ENCODE measurements at places on chromosomes 12 and 14.
A peak's percentile ranks its signal among the peaks of the same experiment; 100 is the strongest.

- DNase-seq: no peak
Measured at GRCh38 chr12:122368361-122369073, 54.0 kb downstream of the CLIP1 start.

- no peak for DNase-seq
Measured at GRCh38 chr14:75226755-75227544, 50.5 kb upstream of the TMED10 start.

- no peak for DNase-seq
Measured at GRCh38 chr14:57478050-57478449, 15.6 kb downstream of the CCDC198 start.

GRCh38 chr12:121803861-121804416, at the start of gene SETD1B:
Gene SETD1B, plus strand, starts transcription at chr12:121804009. Its CDS starts 729 bp downstream, at chr12:121804738.
- DNase-seq: no peak

GRCh38 chr12:58728397-58728796, 191.9 kb downstream of the LRIG3 start:
- no peak for DNase-seq

GRCh38 chr14:20215196-20215595, 8.3 kb upstream of the OR11H6 start:
- DNase-seq: no peak

DNA sequence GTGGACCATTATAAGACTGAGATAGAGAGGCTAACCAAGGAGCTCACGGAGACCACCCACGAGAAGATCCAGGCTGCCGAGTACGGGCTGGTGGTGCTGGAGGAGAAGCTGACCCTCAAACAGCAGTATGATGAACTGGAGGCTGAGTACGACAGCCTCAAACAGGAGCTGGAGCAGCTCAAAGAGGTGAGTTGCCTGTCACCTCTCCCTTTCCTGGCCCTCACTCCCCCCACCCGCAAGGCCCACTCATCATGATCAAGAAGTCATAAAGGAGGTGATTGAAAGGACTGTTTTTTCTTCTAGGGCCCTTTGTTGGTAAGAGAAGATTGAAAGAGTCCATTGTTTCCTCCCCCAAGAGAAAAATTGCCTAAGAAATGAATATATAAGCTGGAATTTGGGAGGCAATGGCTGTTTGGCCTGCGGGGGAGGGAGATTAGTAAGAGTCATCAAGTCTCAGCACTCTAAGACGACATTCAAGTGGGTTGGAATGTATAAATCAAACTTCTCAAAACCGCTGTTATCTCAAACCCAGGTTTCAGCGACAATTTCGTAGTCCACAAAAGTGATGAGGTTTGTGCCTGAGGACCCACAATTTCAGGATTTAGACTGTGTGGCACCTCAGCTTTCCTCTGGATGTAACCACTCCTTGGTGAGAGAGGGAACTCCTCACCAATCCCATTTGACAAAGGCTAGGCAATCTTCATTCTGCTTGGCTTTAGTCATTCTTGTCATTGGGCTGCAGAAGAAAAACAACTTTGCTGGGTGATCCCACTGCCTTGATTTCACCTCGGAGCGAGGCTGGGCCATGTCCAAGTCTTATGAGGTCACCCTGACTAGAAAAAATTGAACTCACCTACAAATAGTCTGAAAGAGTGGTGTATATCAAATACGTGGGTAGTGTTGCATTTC, 966 bp downstream of the BICD1 start:
- peak; percentile 70 for DNase-seq

GRCh38 chr12:9084417-9084816, 31.3 kb downstream of the A2M start:
- no peak for DNase-seq

GRCh38 chr14:68622856-68623255, 170.0 kb downstream of the ZFP36L1 start:
- DNase-seq: no peak

DNA sequence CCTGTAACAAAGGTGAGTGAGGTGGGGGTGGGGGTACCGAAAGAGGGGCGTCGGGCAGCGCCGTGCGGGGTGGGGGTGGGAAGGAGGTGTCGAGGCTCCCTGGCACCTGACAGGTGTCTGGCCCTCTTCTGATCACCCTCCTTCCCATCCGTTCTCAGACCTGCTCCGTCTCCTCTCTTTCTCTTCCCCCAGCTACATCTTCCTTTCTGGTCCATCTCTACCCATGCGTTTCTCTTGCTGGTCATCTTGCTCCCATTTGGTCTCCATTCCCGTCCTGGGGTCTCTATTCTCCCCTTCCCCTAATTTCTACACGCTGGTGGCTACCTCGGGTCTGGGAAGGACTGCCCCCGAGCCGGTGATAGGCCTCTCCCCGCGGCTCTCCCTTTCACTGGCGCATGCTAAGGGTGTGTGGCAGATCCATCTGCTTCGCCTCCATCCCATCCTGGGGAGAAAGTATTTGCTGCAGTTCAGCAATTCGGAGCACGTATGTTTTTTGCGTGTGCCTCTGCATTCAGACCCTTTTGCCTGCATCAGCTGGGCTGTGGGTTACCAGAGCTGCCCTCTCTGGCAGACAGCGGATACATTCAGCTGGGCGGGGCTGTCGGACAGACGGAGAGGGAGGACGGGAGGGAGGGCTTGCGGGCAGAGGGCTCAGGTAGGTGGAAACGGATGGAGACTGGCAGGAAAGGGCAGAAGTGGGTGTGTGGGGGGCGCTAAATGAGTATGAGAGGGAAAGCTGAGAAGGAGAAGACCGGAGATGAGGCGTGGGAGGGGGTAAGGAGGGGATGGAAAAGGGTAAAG, 730 bp downstream of the CLSTN3 start:
- peak; percentile 23 for DNase-seq

DNA sequence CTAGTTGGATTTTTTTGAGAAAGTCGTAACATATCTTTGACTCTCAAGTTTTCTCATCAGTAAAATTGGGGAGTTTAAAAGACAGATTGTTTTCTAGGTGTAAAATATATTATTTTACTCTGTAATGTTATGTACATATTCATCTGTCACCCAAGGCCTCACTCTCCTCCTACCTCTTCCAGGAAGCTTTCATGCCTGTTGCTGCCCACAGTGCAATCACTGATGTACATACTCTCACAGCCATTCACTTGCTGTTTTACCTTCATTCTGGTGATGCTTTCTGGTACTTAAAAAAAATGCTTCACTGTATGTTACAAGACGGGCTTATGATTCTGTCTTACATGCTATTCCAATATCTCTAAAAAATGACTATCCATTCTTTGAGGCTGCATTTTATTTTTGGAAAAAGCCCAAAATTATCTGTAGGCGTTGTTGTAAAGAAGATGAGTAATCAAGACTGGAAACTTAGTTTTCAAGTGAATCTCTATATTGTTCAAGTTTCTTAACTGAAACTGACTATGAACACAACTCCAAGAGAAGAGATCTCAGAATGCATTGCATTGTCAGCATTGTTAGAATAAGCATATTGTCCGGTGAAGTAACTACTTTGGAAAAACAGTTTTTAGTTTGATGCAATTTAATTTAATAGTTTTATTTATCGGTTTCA, 82.5 kb downstream of the LMO3 start:
- DNase-seq: no peak

DNA sequence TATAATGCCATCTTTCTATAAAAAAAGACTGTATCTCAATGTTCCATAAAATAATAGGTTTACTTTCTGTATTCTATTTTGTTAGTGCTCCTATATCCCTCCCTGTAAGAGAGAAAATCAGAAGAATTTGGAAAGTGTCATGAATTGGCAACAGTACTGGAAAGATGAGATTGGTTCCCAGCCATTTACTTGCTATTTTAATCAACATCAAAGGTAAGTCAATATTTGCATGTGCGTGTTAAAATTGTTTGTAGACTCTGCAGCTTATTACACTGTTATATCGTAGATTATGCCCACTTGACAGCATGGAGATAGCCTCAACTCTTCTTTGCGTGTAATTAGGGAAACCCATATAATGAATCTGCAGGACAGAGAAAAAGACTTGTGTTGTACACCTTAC, 34.0 kb downstream of the KCNMB4 start:
- no peak for DNase-seq

DNA sequence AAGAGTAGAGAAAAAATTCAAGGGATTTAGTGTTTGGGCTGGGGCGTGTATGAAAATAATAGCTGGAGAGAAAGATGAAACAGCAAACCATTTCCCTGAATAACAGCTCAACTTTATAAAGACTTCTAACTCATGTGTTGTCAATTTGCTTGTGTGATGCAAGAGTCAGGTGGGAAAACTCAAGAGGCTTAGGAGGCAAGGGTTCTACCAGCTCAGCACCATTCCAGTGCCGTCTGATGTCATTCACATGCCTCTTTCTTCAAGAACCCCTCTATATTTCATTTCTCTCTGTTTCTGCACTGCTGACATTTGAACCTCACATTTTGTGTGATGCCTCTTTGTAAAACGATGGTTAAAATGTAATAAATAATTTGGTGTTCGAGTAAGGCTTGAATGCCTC, 192.2 kb downstream of the PRKD1 start:
- DNase-seq: no peak

DNA sequence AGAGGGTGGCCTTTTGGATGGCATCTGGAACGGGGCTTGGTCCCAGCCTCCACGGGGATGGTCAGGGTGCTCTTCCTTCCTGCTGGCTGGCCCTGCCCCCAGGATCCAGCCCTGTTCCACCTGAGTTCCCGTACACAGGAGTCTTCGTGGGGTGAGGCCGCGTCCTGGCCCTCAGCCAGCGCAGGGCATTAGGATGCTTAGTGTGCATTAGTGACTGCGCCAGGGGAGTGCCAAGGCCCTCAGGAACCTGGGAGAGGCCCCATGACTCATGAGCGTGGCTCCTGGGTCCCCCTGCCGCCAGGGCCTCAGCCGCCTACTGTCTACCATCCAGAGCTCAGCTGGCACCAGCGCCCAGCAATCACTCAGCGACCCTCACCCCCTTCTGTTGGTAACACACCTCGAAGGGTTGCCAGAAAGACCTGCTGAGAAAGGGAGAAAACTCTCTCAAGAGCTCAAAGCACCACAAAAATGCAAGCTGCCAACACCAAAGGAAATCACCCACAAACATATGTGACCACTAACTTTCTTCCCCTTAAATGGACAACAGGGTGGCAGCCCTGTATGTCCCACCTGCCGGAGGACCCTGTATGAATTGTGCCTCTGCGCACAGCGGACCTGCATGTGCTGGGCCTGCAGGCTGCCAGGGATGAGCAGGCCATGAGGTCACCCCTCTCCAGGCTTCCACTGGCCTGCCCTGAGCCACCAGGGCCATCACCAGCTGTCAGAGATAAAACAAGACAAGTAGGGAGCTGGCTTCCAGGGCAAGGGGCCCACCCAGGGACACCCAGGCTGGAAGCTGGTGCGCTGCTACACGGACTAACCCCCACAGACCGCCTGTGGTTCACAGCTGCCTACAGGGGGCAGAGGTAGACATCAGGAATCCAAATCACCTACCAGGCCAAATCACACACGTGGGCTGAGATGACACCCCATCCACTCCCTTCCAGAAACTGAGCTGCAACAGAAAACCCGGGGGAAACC, 28.7 kb downstream of the CCDC85C start:
- DNase-seq: peak; percentile 60

DNA sequence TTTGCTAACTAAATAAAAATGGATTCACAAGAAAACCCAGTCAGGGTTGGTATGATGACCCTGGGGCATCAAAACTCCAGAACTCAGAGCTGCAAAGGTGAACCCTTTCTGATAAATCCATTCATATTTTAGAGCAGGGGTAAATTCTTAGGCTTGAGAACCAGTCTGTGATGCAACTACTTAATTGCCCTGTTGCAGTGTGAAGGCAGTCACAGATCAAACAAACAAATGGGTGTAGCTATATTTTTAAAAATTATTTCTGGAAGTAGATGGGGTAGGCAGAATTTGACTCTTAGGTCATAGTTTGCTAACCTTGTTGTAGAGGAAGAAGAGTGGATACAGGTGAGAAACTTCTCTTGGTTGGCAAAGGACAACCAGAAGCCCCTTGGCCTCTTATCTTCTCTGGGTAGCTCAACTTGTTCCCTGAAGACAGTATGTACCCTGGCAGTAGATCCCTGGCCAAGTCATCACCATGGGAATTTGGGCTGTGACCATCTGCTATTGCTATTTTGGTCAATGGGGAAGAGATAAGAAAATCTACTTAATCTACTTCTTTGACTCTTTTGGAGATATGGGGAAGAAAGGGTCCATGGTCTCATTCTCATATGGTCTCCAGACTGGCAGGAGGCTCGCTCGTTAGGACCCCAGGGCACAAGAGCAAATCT, 216.1 kb downstream of the PPM1H start:
- DNase-seq: no peak

GRCh38 chr12:95830335-95831089, 28.2 kb upstream of the SNRPF start:
- no peak for DNase-seq

DNA sequence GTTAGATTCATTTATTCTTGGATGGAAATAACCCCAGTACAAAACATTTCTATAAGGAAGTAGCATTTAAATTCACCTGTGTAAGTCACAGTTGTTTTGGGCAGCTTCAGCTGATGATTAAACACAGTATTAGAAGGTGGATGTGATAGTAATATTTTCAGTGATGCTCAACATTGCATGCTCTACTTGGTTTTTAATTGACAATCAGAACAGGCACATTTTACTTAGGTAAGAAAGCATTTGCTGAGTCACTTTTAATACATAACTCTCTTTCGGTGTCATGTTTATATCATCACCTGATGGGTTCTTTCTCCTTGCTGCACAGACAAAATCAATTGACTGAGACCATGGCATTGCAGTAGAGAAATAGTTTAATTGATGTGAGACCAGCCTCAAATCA, 80.7 kb downstream of the CMAS start:
- DNase-seq: no peak

- no peak for DNase-seq
Measured at GRCh38 chr12:3105690-3106479, 28.7 kb downstream of the TSPAN9 start.

GRCh38 chr12:18861287-18861858, 123.5 kb downstream of the CAPZA3 start:
- DNase-seq: peak; percentile 43

DNA sequence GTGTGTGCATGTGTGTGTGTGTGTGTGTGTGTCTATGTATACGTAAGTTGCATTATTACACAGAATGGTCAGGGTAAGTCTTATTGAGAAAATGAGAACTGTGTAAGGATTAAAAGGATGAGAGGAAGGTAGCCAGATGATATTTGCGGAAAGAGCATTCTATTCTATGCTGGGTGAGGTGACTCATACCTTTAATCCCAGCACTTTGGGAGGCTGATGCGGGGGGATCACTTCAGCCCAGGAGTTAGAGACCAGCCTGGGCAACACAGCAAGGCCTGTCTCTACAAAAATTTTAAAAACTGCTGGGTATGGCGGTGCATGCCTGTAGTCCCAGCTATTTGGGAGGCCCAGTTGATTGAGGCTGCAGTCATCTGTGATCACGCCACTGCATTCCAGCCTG, 103.7 kb downstream of the SLC38A1 start:
- DNase-seq: no peak

GRCh38 chr12:90015228-90015627, 306.6 kb upstream of the ATP2B1 start:
- DNase-seq: no peak

GRCh38 chr12:6376079-6376869, 911 bp upstream of the SCNN1A start:
- no peak for DNase-seq

All from NCI-H1694 treated with DMSO at 0.1 percent for 48 hours (cell line).